Activated B cell treated with CpG ODN at 0.5 μM for 24 hours (primary cell): ENCODE measurements at places on chromosomes 11 and 22. TPM values are rescaled to one million over a fixed set of nuclear protein-coding genes. Genes with fewer than 3 reads are reported as not detected.
A peak's percentile ranks its signal among the peaks of the same experiment; 100 is the strongest.

DNA sequence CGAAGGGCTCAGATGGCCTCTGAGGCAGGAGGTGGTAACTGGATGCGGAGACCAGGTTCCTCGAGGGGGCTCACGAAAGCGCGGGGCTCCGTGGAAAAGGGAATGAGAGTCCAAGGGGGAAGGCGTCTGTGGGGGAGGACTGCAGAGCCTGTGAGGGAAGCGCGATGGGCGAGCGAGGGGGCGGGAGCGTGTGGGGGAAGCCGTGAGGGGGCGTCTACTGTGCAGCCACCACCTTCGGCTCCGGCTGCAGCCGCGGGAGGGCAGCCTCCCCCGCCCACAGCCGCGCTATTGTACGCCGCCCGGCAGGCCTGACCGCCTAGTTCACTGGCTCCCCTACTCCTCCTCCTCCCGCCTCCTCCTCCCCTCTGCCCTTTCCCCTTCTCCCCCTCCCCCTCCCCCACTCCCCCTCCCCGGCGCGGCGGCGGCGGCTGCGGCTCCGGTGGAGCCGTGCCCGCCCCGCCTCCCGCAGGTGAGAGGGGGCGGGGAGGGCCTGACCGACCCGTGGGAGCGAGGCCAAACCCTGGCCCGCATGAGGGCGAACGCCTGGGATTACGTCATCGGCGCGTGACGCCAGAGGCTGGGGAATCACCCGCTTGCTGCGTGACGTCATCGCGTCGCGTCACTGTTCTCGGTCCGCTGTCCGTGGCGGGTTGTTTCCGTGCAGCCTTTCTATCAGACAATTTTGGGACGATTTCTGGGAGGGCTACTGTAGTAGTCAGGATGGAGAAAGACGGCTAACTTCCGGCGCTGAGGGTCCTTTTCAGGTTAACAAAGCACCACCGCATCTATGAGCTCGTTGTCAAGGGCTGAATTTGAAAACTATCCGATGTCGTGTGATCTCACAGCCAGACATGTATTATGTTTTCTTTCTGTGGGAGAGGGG, at the start of gene PAK1:
PAK1 (minus strand) TSS at position 294 of the 883 bp plus-strand sequence. CDS start 81,574 bp downstream, outside the sequence.
- peak; percentile 81 for DNase-seq

GRCh38 chr11:45892856-45893255, 7.4 kb downstream of the MAPK8IP1 start:
- DNase-seq, result no peak

DNA sequence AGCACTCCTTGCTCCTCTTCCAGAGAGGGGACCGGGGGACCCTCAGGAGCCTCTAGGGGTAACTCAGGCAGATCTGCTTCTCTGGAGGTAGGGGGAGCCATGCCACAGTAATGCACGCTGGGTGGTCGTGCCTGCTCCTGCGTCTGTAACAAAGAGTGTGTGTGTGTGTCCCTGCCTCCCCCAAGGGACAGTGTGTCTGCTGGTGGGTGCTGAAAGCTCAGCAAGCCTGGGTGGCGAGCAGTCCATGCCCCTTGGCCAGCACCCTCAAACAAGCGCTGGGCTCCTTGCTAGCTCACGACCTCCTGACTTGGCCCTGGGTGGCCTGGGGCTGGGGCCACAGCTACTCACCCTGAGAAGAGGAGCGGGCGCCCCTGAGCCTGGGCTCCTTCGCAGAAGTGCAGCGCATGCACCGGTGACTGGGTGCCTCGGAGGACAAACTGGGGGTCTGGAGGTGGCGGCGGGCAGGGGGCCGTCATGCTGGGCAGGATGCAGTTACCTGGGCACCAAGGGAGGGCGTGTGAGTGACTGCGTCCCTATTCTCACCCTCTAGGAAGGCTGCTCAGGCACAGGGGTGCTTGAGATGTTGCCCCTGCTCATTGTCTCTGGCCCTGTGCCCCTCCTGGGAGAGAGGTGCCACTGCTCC, 33.7 kb downstream of the GNB1L start:
- DNase-seq, result peak; percentile 2

Gene OR4D5
- total RNA-seq, result not detected in 2 replicates

DNA sequence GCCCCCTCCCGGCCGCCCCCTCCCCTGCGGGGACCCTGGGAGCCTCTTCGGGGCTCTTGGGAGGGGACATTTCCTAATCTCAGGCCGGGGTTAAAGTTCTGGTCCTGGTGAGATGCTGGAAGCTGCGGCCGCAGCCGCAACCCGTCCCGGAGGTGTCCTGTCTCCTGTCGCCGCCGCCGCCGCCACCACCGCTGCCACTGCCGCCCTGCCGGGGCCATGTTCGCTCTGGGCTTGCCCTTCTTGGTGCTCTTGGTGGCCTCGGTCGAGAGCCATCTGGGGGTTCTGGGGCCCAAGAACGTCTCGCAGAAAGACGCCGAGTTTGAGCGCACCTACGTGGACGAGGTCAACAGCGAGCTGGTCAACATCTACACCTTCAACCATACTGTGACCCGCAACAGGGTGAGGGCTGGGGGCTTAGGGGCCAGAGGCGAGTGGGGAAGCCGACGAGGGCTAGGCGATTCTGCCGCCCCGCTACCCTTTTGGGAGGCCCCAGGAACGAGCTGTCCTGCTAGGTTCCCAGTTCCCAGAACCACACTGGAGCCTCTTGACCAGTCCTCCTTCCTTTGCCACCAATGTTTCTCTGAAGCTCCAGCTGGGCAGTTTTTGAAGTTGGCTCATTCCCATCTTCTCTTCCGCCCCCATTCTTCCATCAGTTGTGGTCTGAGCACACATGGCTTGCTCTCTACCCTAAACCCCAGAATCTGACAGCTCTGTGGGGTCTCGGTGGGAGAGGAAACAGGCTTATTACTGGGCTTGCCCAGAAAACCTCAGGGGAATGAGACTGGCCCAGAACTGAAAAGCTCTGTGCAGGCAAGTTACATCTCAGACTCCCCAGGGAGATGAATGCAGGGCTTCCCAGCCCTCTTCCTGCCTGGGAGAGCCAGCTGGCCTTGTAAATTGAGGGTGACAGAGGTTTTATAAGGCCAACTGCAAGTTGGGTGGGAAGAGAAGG, 781 bp downstream of the SIDT2 start:
- DNase-seq, result no peak

DNA sequence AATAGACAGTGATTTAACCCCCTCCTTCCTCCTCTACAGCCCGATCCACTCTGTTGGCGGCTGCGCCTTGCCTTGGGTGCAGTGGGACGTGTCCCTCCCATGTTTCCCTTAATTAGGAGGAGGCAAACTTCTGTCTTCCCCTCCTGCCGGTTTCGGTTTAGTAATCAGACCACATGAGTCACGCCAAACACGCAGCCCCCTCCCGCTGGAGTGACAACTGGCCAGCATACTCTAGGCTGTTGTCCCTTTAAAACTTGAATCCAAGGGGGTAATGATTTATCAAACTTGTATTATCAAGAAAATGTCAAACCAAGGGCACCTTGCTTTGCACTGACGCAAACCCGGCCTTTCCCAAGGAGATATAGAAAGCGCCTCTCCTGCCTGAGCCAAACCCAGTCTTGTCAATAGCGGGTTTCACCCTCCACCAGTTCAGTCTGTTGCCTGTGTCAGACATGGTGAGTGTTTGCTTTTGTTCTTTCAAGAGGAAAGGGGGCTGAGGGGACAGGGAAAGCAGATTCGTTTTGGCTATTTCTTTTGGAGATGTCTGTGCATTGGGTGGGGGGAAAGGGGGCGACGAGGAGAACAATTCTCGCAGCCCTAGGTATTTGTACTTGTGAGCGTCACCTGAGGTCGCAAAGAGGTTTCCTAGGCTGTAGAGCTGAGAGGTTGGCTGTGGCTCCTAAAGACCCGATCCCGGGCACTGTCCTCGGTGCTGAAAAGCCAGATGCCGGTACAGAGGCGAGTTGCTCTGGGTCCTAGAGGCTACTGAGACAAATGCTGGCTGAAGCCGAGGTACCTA, at the start of gene SLC6A5:
SLC6A5 (plus strand) TSS at position 388 of the 799 bp plus-strand sequence; CDS start at position 453, 65 bp downstream.
- DNase-seq, result no peak

DNA sequence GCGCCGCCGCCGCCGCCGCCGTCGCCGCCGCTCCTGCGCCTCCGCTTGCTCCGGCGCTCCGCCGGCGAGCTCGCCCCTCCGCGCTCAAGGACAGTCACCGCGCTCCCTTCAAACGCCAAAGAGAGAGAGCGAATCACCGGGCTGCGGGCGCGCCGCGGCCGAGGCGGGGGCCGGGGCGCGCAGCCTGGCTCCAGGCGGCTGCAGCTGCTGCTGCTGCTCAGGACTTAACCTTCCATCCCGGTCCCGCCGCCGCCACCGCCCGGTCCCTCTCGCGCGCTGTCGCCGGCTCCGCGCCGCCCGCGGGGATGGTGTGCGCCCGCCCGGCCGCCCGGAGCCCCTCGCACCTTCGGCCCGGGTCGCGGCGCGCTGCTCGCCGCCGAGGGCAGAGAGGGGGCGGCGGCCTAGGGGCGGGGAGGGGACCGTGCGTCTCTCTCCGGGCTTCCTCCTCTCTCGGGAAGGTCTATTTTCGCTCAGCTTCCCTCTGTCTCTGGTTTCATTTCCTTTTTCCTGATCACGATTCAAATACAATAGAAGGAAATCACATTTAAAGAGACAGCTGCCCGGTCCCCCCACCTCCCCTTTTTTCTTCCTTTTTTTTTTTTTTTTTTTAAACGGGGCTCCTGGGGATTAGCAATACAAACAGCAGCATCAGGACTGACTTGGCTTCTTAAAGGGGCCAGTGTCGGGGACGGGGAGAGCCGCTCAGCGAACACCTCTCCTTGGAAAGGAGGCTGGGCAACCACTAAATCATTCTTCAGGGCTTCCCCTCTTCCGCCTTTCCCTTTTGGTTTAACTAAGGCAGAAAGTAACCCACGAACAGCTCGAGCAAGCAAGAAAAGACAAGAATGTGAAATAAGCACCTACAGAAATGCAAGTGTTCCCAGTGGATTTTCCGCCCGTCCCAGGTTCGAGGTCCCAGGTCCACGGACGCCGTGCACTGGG, 22.1 kb downstream of the LMO2 start:
- DNase-seq, result peak; percentile 57

- DNase-seq, result no peak
Measured at GRCh38 chr11:36620246-36620645, 22.2 kb upstream of the RAG2 start.

- no peak for DNase-seq
Measured at GRCh38 chr22:40076702-40077645, 82.2 kb downstream of the FAM83F start.

- DNase-seq, result no peak
Measured at GRCh38 chr11:33448461-33449130, 191.4 kb downstream of the HIPK3 start.

DNA sequence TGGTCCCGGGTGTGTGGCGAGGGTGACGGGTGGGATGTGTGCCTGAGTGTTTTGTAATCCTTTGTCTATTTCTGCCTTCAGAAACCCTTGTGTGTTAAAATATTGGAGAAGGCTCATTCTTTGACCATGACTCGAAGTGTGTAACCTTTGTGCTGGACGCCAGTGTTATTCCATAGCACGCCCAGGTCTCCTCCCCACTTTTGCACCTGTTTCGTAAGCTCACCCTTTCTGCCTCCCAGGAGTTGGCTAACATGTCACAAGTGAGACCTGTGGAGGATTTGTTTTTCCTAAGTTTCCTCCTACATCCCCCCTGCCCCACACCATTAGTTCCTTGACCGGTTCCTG, 382 bp downstream of the C11orf54 start:
- DNase-seq, result no peak

DNA sequence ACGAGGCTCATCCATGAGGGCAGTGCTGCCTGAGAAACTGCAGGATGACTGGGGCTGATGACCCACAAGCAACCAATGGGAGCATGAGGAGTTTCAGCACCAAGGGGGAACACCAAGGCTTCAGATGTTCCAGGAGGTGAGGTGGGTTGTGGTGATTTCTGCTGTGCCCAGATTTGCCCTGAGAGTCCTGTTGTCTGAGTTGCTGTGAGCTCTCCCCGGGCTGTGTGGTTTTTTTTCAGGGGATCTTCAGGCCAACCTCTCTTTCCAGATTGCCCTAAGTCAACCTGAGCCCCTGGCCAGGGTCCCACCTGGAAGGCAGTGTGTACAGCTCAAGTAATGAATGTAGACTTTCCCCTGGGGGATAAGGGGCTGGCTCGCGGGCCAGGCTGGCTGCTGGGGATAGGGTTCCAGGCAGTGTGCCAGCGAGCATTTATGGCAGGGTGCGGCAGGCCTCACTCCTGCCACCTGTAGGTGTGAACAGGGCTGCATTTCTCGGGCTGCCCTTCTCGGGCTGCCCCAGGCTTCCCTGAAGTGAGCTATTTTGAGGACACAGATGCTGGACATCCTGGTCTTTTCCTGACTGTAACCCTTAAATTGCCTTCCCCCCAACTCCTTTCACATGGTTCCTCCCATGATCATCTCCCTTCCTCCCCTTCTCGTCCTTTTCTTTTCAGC, 9.8 kb downstream of the SLC22A6 start:
- DNase-seq, result no peak

GRCh38 chr11:109939166-109939810, 153.9 kb upstream of the ZC3H12C start:
- DNase-seq, result no peak

Gene GAS2
- 2.6 and 3.5 TPM in 2 replicates for total RNA-seq

DNA sequence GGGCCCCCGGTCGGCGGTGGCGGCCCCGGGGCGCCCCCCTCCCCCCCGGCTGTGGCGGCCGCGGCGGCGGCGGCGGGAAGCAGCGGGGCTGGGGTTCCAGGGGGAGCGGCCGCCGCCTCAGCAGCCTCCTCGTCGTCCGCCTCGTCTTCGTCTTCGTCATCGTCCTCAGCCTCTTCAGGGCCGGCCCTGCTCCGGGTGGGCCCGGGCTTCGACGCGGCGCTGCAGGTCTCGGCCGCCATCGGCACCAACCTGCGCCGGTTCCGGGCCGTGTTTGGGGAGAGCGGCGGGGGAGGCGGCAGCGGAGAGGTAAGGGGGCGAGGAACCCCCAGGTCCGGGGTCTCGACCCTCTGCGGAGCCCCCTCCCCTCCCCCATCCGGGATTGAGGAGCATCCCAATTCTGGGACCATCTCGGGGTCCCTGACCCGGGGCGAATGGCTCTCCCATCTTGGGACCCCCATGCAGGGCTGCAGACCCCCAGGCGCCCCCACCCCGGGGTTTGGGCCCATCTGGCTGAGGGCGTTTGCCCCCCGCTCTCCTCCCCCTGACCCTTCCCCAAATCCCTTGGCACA, 431 bp downstream of the KMT2A start:
- DNase-seq, result no peak

DNA sequence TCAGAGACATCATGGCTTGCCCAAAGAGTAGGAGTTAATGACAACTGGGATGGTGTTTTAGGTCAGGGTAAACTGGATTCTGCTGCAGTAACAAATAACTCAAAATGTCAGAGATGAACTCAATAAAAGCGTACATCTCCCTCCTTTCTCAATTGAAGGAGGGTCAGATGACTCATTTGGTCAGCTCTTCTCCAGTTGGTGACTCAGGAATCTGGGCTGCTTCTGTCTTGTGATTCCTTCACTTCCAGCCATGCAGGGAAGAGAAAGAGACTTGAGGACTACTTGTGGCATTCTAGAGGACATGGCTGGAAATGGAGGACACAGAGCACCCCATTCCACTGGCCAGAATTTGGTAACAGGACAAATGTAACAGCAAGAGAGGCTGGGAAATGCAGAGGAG, 3.2 kb upstream of the SYT13 start:
- DNase-seq, result no peak
